ENCODE measurements at places on chromosomes 3 and 15.
A peak's percentile ranks its signal among the peaks of the same experiment; 100 is the strongest.

DNA sequence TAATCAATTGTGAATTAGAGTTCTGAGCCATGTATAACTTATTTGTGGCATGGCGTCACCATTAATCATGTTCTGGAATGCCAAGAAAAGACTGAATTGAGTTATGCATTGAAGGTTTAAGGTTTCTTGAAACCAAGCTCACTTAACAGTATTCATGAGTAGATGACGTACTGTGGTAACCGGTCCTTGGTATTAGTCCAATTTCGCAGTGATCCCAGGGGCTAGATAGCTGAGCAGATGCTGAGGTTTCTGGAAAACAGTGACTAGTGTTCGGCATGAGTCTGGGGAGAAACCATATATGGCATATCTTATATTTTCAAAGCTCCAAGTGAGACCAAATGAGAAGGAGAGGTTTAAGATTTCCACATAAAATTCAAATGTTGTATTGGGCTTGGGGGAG lies 218.3 kb upstream of the LYSMD4 start:
- no peak for DNase-seq

GRCh38 chr3:42663581-42664437 lies 10.3 kb downstream of the ZBTB47 start:
- no peak for DNase-seq

DNA sequence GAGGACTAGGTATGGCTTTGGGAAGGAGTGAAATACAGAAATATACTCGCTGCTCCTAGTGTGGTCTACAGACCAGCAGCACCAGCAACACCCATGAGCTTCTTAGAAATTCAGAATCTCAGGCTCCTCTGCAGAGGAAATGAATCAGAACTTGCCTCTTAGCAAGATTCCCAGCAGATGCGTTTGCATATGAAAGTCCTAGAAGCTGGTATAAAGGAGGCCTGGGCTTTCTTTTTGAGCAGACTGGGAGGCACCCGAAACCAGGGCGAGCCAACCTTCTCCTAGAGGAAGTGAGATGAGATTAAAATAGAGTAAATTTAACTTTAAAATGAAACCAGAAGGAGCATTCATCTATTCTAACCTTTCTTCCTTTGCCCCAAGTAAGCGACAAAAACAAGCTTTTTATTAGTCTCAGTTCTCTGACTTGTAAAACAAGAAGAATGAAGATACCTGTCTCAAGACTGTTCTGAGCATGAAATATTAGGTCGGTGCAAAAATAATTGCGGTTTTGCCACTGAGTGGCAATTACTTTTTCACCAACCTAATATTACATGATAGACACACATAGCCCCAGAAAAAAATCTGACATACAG lies 140.0 kb downstream of the PDZRN3 start:
- DNase-seq = no peak

DNA sequence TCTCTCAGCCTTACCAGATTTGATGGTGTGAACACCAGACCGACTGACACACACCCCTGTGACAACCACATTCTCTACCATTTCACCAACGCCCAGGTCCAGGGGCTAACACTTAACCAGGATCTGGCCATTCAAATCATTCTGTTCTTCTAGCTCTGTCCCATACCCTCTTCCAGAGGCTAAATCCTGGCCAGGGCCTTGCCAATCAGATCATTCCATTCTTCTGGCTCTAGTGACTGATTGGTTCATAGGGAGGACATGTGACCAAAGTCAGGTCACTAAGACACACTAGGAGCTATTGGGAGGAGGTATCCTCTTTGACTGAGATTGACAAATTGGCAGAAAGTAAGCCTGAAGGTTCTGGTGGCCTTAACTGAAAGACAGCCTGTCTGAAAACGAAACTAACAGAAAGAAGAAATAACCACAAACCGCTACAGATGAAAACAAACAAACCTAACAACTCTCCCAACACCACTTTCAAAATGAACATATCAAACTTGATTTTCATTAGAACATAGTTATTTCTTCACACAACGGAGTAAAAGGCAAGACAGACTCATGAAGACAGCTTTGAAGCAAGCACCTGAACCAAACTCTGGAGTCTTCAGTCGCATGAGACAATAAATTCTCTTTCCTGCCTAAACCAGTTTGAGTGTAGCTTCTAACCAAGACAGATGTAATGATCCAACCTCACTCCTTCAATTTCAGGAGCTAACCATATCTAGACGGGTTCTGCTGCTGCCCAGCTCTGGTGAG lies 68.5 kb downstream of the TRANK1 start:
- no peak for DNase-seq

- peak; percentile 75 for DNase-seq
These were observed 46.5 kb downstream of the CYFIP1 start for GRCh38 chr15:22933641-22934061.

DNA sequence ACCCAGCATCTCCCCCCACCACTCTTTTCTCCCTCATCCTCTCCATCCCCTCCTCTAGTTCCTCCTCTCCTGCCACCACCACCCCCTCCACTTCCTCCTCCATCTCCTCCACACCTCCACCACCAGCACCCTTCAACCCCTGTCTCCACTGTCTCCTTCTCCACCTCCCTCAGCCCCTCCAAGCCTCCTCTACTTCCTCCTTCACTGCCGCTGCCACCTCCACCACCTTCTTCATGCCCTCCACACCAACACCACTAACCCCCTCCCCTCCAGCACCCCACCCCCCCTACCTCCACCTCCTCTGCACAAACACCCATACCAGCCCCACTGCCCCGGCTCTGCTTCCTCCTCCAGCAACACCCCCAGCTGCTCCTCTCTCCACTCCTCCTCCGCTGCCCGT lies 88.0 kb downstream of the HES1 start:
- no peak for DNase-seq

DNA sequence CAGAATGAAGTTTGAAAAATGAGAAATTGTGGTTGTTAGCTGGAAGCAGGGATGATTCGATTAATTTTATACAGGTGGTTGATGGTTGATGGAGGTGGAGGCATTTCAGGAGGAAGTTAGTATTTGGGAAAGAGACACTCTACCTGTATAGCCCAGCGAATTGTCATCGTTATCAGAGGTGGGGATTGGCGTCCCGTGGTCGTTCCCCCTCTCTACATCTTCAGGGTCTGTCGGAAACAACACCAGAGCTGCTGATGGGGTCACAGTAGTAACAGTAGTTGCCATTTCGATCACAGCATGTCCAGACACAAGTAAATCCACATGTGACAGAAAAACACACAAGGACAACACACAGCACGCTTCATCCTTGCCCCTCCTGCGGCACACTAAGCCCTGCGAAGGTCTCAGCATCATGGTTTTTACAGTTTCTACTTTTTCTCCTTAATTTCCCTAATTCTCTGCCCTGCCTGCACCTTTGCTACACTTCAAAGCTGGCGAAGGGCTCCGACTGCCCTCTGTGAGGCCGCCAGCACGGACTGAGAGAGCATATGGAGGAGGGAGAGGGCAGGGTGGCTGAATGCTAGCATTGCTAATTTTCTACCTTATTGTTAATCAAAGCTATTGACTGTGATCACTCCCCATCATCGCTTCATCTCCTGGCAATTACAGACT lies 642.3 kb downstream of the ROBO1 start:
- no peak for DNase-seq

GRCh38 chr3:124131158-124131557 lies 139.2 kb upstream of the ROPN1 start:
- DNase-seq = no peak

- DNase-seq = no peak
These were observed 415.0 kb downstream of the PDCD6IP start for GRCh38 chr3:34213478-34213877.

- no peak for DNase-seq
These were observed 4.0 kb downstream of the PDHB start for GRCh38 chr3:58429657-58430056.

DNA sequence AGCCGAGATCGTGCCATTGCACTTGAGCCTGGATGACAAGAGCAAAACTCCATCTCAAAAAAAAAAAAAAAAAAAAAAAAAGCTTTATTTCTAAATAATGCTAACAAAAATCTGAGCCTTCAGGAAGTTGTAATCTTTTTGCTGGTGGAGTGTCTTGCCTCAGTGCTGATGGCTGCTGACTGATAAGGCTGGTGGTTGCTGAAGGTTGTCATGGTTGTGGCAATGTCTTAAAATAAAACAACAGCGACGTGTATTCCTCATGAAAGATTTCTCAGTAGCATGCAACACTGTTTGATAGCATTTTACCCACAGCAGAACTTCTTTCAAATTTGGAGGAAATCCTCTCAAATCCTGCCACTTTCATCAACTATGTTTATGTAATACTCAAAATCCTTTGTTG lies 77.4 kb upstream of the PTPRG start:
- no peak for DNase-seq

- no peak for DNase-seq
These were observed 140.0 kb downstream of the PLOD2 start for GRCh38 chr3:146020969-146021368.
